ENCODE measurements at places on chromosomes 12 and 14. TPM values are rescaled to one million over a fixed set of nuclear protein-coding genes. Genes with fewer than 3 reads are reported as not detected.

DNA sequence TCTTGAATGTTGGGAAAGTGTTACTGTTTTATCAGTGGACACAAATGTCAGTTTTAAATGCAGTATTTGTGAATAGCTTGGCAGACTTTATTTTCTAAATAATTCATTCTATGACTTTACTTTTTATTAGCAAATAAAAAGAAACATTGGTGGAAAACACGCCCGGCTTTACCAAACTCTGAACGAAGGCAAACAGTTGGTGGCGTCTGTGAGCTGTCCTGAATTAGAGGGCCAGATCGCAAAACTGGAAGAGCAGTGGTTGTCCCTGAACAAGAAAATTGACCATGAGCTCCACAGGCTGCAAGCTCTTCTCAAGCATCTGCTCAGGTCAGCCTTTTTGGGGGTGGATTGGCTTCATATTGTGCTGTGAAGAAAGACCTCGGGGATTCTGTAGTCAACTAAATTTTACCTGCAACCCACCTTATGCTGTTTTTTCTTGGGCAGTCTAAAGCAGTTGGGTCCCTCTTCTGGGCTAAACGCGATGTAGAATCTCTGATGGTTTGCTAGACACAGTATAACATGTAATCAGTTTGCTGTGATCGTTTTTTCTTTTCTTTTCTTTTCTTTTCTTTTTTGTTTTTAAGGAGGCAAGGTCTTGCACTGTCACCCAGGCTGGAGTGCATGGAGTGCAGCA, 156.4 kb downstream of the ESR2 start:
- DNase-seq: no peak

DNA sequence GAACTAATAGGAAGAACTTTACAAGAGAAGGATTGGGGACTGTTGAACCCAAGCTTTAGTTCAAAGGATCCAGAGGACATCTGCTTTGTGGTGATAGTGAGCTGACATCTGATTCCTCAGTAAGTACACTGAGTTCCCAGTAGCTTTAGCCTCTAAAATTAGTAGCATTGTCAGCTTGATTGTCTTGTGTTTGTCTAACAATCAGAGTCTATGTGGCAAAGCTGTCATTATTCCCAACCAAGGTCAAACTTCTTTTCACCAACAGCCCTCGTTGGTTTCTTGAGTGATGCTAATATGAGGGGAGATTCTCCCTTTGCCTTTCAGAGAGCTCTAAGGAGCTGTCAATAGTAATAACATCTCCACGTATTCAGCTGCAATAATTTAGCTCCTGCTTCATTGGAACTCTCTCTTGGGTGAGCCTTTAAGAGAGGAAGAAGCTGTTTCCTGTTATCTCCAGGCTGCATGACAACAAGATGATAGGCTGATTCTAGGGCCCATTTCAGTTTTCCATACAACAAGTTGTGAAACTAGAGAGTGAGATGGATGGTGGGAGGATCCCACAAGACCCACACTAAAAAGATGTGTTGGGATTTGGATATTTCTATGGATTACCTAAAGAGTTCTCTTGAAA, 46.7 kb downstream of the TGFB3 start:
- DNase-seq: no peak

DNA sequence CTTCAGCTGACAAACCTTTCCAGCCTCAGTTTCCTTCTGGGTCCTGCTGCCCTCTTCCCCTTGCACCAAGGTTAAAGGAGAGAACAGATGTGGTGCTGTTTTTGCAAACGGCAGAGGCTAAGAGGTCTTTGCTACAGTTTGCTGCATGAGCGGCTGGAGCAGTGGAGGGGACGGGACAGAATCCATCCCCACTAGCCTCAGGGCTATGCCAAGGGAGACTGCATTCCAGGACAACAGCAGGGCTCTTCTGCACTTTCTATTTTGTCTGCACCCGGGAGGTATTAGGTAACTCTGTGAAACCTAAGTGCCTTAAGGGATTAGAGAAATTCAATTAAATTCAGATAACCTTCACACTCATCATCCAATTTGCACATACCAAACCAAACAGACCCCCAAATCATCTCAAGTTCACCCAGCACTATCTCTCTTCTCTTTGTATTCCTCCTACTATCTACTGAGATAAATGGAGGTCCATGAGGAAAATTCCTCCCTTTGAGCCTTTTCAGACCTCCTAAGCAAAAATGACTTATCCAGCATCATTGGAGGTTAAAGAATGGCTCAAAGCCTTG, 103.8 kb upstream of the VRK1 start:
- DNase-seq: no peak

GRCh38 chr12:100163416-100164152, 20.9 kb upstream of the BLTP3B start:
- DNase-seq: peak; percentile 82

DNA sequence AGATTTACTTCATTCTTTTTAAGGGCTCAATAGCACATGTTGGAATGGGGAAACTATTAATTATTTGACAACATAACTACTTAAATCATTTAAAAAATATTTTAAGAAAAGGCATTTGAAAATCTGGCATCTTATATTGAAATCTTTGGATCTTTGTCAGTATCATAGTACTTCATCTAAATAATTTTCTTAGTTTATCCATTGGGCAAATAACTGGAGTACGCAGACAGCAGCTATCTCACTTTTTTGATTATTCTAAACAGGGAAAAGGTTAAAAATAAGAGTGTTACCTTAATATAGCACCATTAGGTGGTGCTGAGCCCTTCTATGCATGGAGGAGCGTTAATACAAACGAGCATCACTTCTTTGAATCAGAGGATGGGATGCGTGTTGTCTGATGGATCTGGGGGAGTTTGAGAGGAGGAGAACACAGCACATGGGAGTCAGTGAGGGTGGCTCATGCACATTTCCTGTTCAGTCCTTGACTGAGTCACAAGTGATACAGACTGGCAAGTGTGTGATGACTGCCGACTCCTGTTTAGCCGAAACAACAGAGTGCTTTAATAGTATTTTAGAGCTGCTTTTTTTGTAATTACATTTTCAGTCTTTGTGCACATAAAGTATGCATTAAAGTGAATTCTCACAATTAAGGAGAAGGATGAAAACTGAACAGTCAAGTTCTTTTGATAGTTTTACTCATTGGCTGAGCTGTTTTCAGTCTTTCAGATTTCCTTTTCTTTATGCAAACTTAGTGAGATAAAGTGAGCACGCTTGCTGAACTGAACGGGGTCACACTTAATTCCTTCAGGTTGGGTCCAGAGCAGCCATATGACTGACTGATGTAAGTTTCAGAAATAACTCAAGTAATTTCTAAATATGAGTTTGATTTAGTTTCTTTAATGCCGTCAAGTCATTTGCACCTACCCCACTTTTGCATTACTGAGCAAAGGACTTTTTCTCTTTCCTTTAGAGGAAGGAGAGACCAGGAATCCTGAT, 92.7 kb downstream of the DIP2B start:
- DNase-seq: peak; percentile 93

- no peak for DNase-seq
These were observed 124.9 kb downstream of the BCAT1 start for GRCh38 chr12:24823808-24824515.

Gene PLXNC1
- total RNA-seq: 4.0 TPM

All from Daoy (cell line).